CD4-positive, alpha-beta T cell treated with Interleukin-17A for 1 hour (primary cell): ENCODE measurements at places on chromosomes 6 and 20.

GRCh38 chr6:166958926-166959861 is 2.8 kb upstream of the RNASET2 start:
- DNase-seq: peak; percentile 85

DNA sequence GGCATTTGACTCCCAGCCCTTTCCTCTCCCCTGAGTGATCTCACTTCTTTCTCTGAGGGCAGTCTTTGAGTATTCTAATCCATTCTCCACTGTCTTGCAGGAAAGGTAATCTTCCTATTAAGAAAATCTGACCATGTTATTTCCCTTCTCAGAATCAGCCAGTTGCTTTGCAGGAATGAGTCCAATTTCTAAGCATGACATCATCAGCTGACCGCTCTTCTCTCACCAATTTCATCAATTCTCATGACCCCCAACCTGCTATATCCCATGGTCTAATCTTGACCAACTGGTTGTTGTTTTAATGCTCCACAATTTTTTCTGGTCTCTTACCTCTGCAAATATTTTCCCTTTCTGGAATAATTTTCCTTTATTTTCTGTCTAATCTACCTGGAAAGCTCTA is 73.4 kb downstream of the FAM229B start:
- no peak for DNase-seq

GRCh38 chr6:110815015-110815410 is 256 bp downstream of the CDK19 start:
- no peak for DNase-seq

GRCh38 chr6:90859056-90859455 is 272.2 kb upstream of the MAP3K7 start:
- no peak for DNase-seq

GRCh38 chr6:116419069-116419786 is 41.9 kb upstream of the CALHM6 start:
- no peak for DNase-seq

GRCh38 chr20:13092111-13092510 is 83.3 kb downstream of the SPTLC3 start:
- DNase-seq: no peak

DNA sequence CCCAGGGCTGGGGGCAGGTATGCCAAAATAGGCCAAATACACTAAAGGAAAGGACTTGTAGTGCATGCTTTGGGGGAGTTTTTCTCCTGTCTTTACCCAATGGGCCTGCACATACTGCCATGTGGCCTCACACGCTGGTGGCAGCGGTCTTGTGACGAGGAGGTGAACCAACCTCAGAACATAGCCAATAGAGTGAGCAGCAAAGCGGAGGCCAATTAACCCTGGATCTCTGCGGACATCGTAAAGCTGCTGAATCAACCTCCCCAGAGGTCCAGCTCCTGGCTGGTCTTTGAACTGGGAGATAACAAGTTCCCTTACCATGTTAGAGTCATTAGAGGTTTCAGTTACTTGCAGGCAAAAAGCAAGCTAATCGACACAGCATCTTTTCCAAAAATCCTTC is 280.1 kb downstream of the PREX1 start:
- DNase-seq: no peak

GRCh38 chr6:105091140-105091829 is 88.5 kb downstream of the POPDC3 start:
- no peak for DNase-seq

DNA sequence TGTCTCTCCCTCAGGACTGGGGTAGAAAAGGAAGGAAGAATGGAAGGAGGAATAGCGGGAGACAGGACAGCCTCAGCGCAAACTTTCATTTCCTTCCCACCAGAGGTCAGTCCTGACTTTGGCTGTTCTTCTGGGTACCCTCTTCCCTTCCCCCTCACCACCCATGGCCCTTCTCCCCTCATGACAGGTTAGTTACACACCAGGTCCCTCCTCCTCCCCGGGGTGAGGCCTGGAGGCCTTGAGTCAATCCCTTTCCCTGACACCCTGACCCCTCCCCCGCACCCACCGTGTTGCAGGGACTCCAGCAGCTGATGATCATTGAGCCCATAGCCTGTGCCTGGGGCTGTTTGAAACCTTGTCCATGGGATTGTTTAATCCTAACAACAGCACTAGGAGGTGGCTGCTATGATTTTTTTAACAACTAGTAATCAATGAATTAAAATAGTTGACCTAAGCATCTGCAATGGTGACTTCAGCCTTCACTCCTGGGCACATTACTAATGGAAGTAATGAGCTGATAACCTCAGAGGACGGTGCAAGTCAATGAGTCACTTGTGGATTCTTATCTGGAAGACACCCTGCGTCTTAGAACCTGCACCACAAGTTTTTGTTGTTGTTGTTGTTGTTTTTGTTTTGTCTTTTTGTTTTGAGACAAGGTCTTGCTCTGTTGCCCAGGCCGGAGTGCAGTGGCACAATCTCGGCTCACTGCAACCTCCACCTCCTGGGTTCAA is 46.6 kb upstream of the CCDC167 start:
- DNase-seq: no peak
